ENCODE measurements at places on chromosomes 12 and 14. TPM values are rescaled to one million over a fixed set of nuclear protein-coding genes. Genes with fewer than 3 reads are reported as not detected.

DNA sequence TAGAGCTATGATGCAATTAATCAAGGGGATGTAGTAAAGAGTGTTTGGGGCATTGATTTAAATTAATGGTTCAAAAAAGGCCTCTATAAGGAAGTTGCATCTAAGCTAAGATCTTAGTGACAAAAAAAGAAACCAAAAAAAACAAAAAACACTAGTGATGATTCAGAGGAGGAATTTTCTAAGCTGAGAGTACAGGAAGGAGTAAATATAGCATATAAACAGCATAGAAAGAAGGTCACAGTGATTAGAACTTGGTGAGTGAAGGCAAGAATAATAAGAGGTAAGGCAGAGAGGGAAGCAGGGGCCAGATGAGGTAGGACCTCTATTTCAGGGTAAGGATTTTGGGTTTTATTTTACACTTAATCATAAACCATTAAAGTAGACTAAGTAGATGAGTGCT, 48.0 kb upstream of the PDZRN4 start:
- DNase-seq: no peak
- H3K4me3 ChIP-seq: no peak overlapping the region
- H3K27ac ChIP-seq: no peak overlapping the region
- no peaks in the 10 kb centered on the region for H3K27me3 ChIP-seq
- H3K4me1 ChIP-seq: no peaks in the 10 kb centered on the region

DNA sequence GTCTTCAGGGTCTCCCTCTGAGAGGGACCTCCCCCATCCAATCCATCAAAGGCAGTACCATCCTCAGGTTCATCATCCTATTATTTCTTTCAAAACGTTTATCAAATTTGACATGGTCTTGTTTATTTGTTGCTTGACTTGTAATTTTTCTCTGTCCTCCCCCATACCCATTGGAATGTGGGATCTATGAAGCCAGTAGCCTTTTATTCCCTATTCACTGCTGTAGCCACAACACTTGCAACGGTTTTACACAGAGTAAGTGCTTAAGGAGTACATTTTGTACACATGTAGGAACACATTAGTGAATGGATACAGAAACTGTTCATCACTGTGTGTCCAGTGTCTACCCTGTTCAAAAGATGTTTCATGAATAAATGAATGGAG, 41.5 kb downstream of the IGF1 start:
- peak overlapping the region; percentile 52 for H3K27ac ChIP-seq
- no peaks in the 10 kb centered on the region for H3K27me3 ChIP-seq
- no peaks in the 10 kb centered on the region for H3K36me3 ChIP-seq

- H3K4me3 ChIP-seq: no peak overlapping the region
- H3K27me3 ChIP-seq: no peaks in the 10 kb centered on the region
- no peaks in the 10 kb centered on the region for H3K36me3 ChIP-seq
- no peak overlapping the region for H3K27ac ChIP-seq
- H3K4me1 ChIP-seq: no peaks in the 10 kb centered on the region
- DNase-seq: no peak
Observed at GRCh38 chr12:124309231-124309630, 14.3 kb downstream of the RFLNA start.

The WNT1 gene
- total RNA-seq: not detected

GRCh38 chr12:50062728-50063460, 5.5 kb downstream of the ASIC1 start:
- H3K4me3 ChIP-seq: no peak overlapping the region
- no peaks in the 10 kb centered on the region for H3K36me3 ChIP-seq
- H3K27me3 ChIP-seq: peaks cover 26% of the 10 kb centered on the region
- no peak overlapping the region for H3K27ac ChIP-seq
- H3K4me1 ChIP-seq: no peaks in the 10 kb centered on the region
- no peak for DNase-seq

DNA sequence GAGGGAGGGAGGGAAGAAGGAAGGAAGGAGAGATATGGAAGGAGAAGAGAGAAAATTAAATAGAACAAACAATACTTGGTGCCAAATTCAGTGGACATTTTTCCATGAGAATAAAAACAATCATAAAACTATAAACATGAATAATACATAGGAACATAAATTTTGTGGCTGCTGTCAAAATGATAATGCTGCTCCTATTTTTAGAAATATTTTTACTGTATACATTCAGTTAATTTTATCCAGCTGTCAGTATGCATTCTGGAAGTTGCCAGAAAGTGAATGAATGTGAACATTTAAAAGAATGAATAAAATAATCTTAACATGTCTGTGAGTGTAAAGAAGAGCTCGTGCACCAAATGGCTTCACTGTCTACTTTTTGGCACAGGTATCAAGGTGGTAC, 13.9 kb upstream of the PCED1B start:
- DNase-seq: no peak
- H3K4me3 ChIP-seq: no peak overlapping the region
- H3K4me1 ChIP-seq: no peaks in the 10 kb centered on the region
- no peaks in the 10 kb centered on the region for H3K27me3 ChIP-seq
- H3K36me3 ChIP-seq: no peaks in the 10 kb centered on the region

- no peak for DNase-seq
- H3K27me3 ChIP-seq: no peaks in the 10 kb centered on the region
Observed at GRCh38 chr12:57142121-57142520, 5.3 kb downstream of the LRP1-AS start.

The COQ5 gene
- 23.1 TPM for total RNA-seq

DNA sequence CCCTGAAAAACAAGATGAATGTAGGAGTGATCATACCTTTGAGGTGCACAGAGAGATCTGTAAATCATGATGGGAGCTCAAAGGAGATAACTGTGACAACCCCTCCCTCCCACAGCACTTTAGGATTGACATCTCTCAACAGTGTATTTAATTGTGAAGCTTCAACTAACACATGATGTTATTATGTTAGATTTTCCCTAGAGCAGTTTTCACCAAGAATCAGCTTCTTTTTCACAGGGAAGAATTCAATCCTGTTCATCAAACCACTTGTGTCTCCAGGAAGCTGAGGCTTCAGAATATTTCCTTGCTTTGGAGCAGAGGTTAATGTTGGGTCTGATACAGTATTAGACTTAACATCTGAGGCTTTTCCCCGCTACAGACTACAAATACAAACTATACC, 11.8 kb downstream of the RPS6KA5 start:
- no peaks in the 10 kb centered on the region for H3K4me1 ChIP-seq
- no peak overlapping the region for H3K4me3 ChIP-seq
- DNase-seq: no peak
- no peak overlapping the region for H3K27ac ChIP-seq
- no peaks in the 10 kb centered on the region for H3K27me3 ChIP-seq

DNA sequence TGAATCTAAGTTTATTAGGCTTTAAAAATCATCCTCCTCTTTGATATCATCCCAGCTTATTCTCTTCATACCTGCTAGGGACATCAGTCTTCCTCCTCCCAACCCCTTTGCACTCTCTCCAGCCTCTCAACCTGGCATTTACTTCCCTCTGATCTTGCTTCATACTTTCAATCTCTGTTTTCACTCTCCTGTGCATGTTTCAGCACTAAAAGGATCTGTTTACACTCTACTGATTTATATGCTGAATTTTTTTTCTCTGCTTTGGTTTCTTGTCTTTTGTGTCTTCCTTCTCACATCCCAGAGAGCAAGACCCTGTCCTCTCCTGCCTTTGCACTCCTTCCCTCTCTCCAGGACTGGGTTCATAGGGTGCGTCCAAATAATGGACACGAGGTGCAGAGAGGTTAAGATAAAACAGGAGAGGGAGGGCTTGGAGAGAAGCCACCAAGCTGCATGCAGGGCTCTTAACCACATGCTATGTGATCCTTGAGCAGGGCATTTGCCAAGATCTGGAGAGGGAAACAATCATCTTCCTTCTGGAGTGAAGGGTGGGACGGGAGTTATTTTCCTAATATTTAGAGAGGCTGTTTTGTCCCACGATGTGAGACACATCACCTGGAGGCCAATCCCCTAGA, 3.0 kb upstream of the CISTR start:
- H3K36me3 ChIP-seq: no peaks in the 10 kb centered on the region
- no peak overlapping the region for H3K4me3 ChIP-seq
- DNase-seq: no peak
- H3K27ac ChIP-seq: no peak overlapping the region

The SIX4 gene
- 3.6 TPM for total RNA-seq

GRCh38 chr12:62748941-62749468, 185.9 kb downstream of the PPM1H start:
- H3K27me3 ChIP-seq: no peaks in the 10 kb centered on the region
- no peak overlapping the region for H3K4me3 ChIP-seq
- no peak for DNase-seq
- H3K4me1 ChIP-seq: peaks cover 16% of the 10 kb centered on the region
- no peak overlapping the region for H3K27ac ChIP-seq

DNA sequence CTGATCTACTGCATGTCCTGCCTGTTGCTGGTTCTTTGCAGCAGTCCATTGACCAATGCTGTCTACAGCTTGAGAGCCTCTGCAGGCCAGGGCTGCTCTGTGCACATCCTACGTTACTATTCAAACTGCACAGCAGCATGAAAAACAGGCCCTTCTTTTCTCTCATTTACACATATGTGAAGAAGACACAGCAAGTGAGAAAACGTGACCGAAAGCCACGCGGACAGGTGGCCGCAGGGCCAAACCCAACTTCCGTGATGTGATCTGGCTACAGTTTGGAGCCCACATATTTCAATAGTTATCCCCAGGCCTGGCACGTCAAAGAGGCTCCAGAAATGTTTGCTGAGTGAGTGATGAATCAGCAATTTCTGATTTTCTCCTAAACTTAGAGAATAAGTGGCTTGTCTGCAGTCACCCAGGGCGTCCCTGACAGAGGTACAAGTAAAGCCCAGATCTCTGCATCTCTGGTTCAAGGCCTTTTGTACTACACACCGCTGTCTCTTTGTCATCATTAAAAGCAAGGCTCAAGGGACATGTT, 17.9 kb upstream of the TCL1B start:
- H3K27me3 ChIP-seq: no peaks in the 10 kb centered on the region
- DNase-seq: no peak
- H3K4me1 ChIP-seq: no peaks in the 10 kb centered on the region
- no peak overlapping the region for H3K27ac ChIP-seq

The LUM gene
- 1,088 TPM for total RNA-seq

The LAG3 gene
- 0.79 TPM for total RNA-seq

DNA sequence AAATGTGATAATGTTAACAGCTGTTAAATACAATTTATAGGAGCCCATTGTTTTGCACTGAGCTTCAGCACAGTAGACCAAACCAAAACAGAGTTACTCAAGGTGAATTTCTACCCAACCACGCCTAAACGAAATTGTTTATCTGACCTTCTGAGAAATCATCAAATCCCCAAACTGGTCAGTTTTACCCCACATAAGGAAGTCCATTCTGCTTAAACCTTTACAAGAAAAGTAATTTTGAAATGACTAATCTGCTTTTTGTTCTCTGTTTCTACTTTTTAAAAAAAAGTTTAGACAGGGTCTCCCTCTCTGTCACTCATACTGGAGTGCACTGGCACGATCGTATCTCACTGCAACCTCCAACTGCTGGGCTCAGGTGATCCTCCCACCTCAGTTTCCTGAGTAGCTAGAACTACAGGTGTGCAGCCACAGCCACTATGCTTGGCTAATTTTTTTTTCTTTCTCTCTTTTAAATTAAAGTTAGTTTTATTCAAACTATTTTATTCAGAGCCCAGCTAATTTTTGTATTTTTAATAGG, 1.4 kb upstream of the RNF10 start:
- peaks cover 56% of the 10 kb centered on the region for H3K4me1 ChIP-seq
- DNase-seq: no peak
- H3K36me3 ChIP-seq: no peaks in the 10 kb centered on the region
- H3K27ac ChIP-seq: no peak overlapping the region
- H3K4me3 ChIP-seq: no peak overlapping the region

The CCDC175 gene
- not detected for total RNA-seq

- no peak overlapping the region for H3K4me3 ChIP-seq
- no peaks in the 10 kb centered on the region for H3K36me3 ChIP-seq
- no peak overlapping the region for H3K27ac ChIP-seq
- peaks cover 25% of the 10 kb centered on the region for H3K4me1 ChIP-seq
Observed at GRCh38 chr12:106107566-106107965, 31.2 kb downstream of the NUAK1 start.

- no peaks in the 10 kb centered on the region for H3K36me3 ChIP-seq
- no peak overlapping the region for H3K27ac ChIP-seq
- H3K4me1 ChIP-seq: no peaks in the 10 kb centered on the region
- H3K4me3 ChIP-seq: no peak overlapping the region
- no peaks in the 10 kb centered on the region for H3K27me3 ChIP-seq
Observed at GRCh38 chr12:89622115-89622514, 86.5 kb downstream of the ATP2B1 start.

GRCh38 chr14:99318091-99318958, 46.3 kb upstream of the BCL11B start:
- DNase-seq: no peak
- H3K36me3 ChIP-seq: no peaks in the 10 kb centered on the region
- no peaks in the 10 kb centered on the region for H3K4me1 ChIP-seq
- H3K27ac ChIP-seq: no peak overlapping the region

- H3K4me3 ChIP-seq: no peak overlapping the region
- DNase-seq: no peak
- no peaks in the 10 kb centered on the region for H3K27me3 ChIP-seq
- no peaks in the 10 kb centered on the region for H3K4me1 ChIP-seq
- no peaks in the 10 kb centered on the region for H3K36me3 ChIP-seq
Observed at GRCh38 chr14:94646481-94646880, 34.3 kb downstream of the SERPINA3 start.

DNA sequence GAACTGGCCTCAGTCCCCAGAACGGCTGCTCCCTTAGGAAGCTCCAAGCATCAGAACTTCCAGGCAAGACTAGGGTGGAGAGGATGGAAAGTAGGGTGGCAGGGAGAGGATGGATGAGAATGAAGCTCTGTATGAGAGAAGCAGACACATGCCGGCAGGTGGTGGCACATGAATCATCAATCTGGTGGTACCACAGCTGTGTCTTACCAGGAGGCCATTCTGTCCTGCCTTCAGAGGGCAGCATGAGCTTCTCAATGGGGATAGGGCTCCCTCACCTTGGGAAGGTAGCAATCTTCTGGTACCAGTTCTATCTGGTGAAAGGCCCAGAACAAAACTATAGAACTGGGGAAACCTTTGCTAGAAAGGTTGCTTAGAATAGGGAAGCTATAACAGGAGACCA, 55.4 kb upstream of the PYGL start:
- DNase-seq: no peak
- H3K36me3 ChIP-seq: no peaks in the 10 kb centered on the region
- H3K27me3 ChIP-seq: no peaks in the 10 kb centered on the region
- no peak overlapping the region for H3K27ac ChIP-seq

GRCh38 chr12:72219937-72220336, 52.2 kb upstream of the TRHDE start:
- no peak overlapping the region for H3K27ac ChIP-seq
- no peak overlapping the region for H3K4me3 ChIP-seq
- DNase-seq: no peak
- no peaks in the 10 kb centered on the region for H3K4me1 ChIP-seq
- H3K36me3 ChIP-seq: no peaks in the 10 kb centered on the region

DNA sequence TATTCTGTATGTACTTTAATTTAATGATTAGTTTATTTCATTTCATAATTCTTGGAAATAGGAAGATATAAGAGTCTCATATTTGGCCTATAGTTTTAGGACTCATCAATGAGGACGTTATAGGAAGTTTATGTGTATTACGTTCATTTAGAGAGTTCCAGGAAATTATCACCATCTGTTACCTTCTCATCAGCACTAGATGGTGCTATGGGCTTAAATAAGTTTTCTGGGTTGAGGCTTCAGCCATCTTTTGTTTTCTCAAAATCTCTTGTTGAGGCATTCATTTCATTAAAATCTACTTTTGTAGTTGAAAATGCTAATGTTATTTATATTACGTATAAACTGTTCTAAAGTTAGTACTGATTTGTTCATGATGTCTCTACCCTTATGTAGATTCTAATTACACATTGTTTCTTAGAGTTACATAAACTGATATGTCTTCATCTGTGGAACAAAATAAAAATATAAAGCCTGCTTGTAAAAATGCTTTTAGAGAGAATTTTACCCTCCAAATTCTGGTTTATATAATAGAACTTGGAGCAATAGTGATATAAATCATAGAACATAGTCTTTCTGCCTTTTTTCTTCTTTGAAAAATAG, 89.2 kb downstream of the CFAP54 start:
- no peaks in the 10 kb centered on the region for H3K36me3 ChIP-seq
- H3K4me1 ChIP-seq: no peaks in the 10 kb centered on the region
- no peaks in the 10 kb centered on the region for H3K27me3 ChIP-seq
- no peak overlapping the region for H3K27ac ChIP-seq

All from left lung (tissue), 14 donors.